ENCODE measurements at places on chromosomes 13 and 19.

GRCh38 chr13:99315186-99315585, 8.0 kb upstream of the GPR183 start:
- DNase-seq = no peak

DNA sequence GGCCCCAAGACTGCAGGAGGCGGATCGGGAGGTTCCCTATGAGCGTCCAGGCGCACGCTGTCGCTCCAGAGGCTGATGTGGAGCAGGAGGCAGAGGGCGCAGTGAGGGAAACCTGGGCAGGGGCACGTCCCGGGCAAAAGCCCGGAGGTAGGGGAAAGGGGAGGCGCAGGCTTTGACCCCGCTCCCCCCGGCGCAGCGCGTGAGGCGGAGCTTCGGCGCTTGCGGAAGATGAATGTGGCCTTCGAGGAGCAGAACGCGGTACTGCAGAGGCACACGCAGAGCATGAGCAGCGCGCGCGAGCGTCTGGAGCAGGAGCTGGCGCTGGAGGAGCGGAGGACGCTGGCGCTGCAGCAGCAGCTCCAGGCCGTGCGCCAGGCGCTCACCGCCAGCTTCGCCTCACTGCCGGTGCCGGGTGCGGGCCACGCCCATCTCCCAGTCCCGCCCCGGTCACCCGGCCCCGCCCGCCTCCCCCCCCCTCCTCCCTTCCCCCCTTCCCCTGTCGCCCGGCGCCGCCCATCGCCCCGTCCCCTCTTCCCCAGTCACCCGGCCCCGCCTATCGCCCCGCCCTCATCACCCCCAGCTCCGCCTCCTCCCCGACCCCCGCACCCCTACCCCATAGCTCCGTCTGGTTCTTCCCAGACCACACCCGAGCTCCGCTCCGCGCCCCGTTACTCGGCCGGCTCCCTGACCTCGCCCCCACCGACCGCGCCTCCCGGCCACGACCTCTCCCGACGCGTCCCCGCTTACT, 4.1 kb downstream of the HMG20B start:
- DNase-seq = no peak

- DNase-seq = no peak
Observed at GRCh38 chr13:34347784-34348573, 530.0 kb downstream of the RFC3 start.

DNA sequence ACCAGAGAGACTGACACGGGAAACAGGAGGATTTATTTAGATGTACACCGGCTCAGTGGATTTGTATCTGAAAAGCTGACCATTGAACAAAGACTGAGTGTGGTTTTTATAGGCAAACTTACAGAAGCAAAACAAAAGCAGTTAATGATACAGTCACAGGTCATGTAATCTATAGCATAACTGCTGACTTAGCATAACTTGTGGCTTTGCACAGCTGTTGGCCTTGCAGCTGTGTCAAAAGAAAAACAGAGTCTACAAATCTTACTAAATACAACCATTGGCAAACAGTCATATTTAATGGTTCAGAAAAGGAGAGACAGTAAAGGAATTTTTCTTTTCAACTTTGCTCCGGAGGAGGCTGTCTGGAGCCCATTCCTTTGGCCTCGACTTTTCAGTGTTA, 2.3 kb upstream of the ILF3 start:
- DNase-seq = no peak

- DNase-seq = no peak
Observed at GRCh38 chr13:28532388-28533124, 37.6 kb upstream of the FLT1 start.

GRCh38 chr19:40284251-40284500, 969 bp downstream of the AKT2 start:
- DNase-seq = no peak

DNA sequence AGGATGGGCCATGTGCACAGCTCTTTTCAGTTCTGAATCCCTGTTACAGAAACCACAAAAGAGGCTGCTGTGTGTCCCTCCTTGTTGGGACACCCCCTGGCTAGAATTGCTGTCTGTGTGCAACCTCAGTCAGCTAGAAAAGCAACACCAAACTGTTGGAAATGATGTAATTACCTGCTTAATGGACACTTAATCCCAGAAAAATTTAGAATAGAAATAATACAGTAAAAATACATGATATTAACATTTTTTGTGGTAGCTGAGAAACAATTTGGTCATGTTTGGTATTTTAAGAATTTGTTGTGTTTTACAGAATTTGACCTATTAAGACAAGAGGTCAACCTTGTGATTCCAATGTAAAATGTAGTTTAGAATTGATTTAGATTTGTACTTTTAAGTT, 46.8 kb downstream of the FAM124A start:
- no peak for DNase-seq

DNA sequence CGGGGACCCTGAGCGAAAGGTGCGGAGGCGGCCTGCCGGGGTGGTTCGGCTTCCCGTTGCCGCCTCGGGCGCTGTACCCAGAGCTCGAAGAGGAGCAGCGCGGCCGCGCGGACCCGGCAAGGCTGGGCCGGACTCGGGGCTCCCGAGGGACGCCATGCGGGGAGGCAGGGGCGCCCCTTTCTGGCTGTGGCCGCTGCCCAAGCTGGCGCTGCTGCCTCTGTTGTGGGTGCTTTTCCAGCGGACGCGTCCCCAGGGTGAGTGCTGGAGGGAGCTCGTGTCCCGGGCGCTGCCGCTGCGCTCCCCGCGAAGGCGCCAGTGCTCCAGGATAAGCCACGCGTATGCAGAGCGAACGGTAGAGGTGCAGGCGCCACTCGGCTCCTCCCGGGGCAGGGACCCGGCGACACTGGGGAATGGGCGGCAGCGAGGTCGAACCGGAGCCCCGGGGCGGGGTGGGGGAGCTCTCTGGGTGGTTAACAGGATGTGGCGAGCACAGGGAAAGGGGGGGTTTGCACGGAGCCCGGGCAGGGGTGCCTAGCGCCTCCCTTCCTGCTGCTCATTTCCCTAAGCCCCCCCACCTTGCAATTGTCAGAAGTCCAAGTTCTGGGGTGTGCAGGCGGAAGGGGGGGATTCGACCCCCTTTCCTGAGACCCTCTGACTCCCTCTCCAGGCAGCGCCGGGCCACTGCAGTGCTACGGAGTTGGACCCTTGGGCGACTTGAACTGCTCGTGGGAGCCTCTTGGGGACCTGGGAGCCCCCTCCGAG, at the start of gene IL27RA:
Gene IL27RA (plus strand): TSS at position 44 of the 762 bp plus-strand sequence. CDS start 111 bp downstream, at position 155.
- DNase-seq = no peak

DNA sequence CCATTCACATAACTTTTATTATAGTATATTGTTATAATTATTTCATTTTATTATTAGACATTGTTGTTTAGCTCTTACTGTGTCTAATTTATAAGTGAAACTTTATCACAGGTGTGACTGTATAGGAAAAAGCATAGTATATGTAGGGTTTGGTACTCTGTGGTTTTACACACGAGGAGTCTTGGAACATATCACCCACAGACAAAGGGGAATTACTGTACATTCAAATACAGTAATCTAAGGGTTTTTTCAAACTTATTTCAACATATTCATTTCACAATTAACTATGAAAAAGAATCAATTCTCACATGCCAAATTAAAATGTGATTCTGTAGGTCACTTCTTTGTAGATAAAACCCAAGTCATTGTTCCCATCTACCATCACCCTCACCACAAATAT, 46.0 kb downstream of the RBM26 start:
- DNase-seq = no peak

- DNase-seq = no peak
Observed at GRCh38 chr13:62357887-62358645, 942.4 kb upstream of the PCDH20 start.

GRCh38 chr13:98853771-98854221, 101.3 kb upstream of the SLC15A1 start:
- DNase-seq = no peak

DNA sequence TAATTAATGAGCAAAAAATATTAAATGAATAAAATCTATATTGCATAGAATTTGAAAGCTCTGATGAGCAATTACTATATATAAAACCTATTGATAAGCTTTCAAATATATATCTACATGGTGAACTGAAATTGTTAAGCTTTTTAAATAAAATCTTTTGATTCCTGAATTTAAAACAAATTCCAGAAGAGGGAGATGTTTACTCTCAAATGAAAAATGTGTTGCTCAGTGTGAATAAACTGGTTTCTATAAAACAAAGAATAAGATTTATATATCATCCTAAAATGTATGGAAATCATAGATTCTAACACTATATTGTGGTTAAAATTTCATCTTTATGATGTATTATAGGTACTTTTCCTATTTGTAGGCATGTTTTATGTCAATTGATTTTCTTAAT, 171.5 kb upstream of the SLITRK6 start:
- no peak for DNase-seq

DNA sequence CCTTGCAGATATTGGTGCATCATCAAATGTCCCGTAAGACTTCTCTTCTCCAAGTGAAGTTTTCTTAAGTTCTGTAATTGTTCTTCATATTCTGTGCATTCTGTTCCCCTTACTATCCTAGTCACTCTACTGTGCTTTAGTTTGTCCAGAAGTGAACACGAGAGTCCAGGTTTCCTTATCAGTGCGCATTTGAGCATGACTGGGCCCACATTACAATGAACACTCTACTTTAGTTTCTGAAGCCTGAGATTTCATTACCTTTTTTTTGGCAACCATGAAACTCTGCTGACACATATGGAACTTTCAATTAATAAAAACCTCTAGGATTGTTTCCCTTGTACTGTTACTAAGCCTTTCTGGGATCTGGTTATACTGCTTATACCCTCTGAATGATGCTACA, 270.0 kb downstream of the KCNRG start:
- no peak for DNase-seq

GRCh38 chr13:21707586-21707985, 36.7 kb downstream of the FGF9 start:
- no peak for DNase-seq

- DNase-seq = no peak
Observed at GRCh38 chr13:109698779-109699178, 87.6 kb downstream of the IRS2 start.

DNA sequence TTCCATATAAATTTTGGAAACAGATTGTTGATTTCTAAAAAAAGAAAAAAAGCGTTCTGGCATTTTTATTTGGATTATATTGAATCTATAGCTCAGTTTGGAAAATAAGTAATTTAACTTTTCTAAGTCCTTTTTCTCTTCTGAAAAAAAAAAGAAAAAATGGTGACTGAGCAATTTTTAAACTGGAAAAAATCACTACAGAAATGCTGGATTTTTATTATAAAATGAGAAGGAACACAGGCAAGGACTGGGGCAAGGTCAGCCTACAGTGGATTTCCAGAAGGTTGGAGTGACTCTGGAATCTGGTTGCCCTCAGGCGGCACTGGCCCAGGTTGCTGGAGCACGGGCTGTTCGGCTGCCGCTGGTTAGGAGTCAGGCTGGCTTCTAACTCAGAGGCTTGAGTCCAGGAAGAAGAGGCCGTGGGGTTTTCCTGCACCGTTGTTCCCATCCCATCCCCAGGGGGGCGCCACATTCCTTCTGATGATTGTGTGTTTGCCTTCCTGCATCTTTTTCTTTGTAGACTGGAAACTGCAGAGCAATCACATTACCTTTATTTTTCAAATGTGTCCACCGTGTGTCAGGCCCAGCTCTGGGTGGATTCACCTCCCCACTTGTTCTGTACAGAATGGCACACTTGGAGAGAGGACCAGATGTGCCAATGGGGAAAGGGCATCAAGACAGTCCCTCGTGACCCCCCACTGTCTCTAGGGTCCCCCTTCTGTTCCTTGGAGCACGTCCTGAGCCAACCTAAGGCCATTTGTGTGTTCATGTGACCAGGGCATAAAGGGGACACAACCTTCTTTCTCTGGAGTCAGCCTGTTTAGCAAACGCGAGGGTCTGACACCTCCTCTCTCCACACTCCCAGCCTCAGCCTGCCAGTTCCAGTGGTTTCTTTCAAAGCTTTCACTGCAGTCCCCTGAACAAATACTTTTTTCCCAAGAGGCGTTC, 44.5 kb upstream of the GTF3A start:
- no peak for DNase-seq

DNA sequence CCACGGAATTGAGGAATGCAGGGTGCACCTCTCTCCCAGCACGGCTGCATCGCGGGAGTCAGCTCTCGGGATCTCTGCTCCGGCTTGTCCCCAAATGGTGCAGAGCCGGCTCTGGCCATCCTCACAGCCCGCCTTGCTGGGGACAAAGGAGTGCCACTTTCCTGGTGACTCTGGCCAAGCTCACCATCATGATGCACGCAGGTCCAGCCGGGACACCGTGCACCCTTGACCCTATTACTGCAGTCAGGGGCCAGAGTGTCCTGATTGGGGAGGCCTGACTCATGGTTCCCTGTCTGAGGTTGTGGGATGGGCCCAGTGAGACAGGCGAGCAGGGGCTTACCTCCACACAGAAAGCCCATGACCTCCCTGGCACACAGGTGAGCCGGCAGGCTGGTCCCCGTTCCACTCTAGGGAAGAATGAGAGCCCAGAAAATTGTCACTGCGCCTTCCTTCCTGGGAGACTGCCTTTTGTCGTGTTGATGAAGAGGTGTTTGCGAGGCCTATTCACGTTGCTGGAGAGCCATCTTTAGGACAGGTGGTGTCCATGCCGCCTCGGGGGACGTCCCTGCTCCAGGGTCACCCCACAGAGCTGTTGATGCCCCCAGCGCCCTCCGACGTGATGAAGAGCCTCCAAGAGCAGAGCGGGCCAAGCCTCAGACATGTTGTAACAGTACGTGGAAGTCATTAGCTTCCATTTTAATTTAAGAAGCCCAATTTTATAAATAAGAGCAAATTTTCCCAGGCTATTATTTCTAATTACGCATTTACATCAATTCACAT, 18.5 kb upstream of the VSTM2B start:
- no peak for DNase-seq

DNA sequence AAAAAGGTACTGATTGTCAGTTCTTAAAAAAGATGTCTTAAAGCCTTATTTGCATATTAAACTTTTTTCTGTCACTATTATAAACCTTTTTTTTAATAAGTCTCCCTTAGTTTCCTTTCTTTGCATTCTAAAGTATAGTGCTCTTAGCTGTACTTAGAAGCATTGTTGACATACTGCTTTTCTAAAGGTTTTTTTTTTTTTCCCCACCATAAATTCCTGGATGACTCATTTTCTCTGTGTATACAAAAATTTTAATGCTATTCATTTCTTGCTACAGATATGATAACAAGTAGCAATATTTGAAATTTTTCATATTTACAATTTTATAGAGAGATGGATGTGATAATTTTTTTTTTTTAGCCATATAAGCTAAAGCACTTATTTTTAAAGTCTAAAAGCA, 43.5 kb downstream of the METTL21C start:
- DNase-seq = no peak

DNA sequence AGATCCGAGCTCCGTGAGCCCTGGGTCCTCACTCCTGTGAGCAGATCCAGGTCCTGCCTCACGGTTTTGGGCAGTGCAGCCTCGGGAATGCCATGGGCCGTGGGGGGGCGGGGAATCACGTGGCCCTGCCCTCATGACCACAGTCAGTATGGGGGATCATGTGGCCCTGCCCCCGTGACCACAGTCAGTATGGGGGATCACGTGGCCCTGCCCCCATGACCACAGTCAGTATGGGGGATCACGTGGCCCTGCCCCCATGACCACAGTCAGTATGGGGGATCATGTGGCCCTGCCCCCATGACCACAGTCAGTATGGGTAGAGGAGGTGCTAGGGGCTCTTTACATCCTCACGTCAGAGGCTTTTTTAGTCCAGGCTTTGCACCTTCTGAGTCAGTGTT, 64.3 kb upstream of the F7 start:
- no peak for DNase-seq

- DNase-seq = no peak
Observed at GRCh38 chr13:64248371-64249065, 2832.9 kb upstream of the PCDH20 start.

- no peak for DNase-seq
Observed at GRCh38 chr13:101706651-101707050, 254.2 kb downstream of the ITGBL1 start.

- no peak for DNase-seq
Observed at GRCh38 chr13:41025518-41025917, 6.4 kb upstream of the ELF1 start.

Measured in omental fat pad (tissue), 4 donors.